ENCODE measurements at places on chromosomes 4 and X.

- no peak for ATAC-seq
Measured at GRCh38 chr4:5813882-5814255, 79.0 kb downstream of the CRMP1 start.

- no peak for ATAC-seq
Measured at GRCh38 chr4:83267830-83268475, 16.6 kb downstream of the COQ2 start.

DNA sequence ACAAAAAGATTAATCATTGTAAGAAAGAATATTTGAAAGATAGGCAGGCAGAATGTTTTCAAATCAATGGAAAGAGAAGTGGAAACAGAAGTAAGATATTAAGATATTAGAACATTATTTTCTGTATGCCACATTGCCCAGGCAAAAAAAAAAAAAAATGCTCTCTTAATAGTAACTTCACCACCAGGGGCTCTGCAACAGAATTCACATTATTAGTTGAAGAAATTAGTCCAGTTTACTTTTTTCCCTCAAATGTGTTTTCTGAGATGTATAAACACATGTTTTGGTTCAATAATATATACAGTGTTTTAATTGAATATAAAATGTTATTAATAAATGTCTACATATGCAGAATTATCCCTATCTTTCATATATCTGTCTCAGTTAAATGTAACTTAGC lies 78.0 kb upstream of the ADAD1 start:
- ATAC-seq = no peak

DNA sequence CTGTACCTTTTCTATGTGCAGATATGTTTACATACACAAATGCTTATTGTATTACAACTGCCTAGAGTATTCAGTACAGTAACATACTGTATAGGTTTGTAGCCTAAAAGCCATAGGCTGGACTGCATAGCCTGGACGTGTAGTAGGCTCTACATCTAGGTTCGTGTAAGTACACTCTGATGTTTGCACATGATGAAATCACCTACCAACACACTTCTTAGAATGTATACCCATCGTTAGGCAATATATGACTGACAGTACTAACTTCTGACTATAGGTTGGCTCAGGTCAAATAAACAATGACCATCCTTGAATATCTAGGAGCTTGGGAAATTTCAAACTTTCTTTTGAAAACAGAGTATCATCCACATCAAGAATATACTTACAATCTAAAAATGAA lies 139.0 kb downstream of the CORIN start:
- ATAC-seq = no peak

- ATAC-seq = no peak
Measured at GRCh38 chrX:19065535-19065934, 56.7 kb downstream of the ADGRG2 start.

GRCh38 chrX:153442463-153442862 lies 3.4 kb downstream of the TREX2 start:
- no peak for ATAC-seq

DNA sequence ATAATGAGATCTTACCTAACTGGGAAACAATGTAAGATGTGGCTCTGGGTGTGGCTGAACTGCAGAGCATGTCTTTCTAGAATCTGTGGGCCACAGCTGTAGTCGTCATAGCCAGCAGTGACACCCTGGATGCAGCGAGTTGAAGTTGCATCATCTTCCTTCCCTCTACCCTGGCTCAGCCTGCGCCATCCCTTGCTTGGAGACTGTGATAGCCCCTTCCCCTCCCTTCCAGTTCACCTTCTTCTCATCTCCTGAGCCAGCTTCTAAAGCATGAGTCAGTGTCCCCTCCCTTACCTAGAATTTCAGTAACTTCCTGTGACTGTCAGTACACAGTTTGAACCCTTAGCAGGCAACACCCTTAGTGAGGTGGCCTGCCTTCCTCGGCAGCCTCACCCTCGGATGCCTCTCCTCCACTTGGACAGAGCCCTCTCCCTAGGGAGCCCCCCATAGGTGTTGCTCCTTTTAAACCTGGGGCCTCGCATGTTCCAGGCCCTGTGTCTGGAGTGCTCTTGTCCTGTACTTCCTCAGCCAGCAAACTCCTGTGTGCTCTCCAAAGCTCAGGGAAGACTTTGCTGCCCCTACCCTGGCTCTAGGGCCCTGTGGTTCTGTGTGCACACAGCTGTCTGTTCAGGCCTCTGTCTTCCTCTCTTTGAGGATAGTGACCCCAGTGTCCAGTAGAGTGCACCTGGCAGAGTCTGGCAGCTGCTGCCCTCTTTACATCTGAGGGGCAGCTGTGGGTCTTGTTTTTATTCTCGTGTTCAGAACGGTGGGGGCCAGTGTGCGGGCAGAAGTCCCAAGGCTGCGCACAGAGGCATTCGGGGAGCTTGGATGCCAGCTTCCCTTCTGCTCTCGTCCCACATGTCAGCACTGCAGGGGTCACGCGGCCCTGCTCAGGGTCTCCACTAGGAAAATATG lies 43.7 kb upstream of the TADA2B start:
- no peak for ATAC-seq

DNA sequence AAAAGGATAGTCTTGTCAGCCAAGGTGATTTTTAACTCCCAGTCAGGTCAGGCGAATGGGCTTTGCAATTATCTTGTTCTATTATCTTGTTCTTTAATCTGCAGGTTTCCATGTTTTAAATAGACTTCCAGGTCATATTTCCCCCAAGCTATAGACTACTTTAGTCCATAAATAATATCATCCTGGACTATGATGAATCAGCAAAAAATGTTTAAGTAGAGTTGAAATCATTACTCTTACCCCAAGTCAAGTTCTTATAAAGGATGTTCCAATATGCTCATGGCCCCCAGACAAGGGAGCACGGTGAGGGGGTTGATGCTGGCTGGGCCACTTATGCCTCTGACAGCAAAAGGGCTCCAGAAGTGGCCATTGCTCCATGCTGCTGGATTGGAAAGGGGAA lies 75.1 kb downstream of the SLC2A9 start:
- ATAC-seq = no peak

DNA sequence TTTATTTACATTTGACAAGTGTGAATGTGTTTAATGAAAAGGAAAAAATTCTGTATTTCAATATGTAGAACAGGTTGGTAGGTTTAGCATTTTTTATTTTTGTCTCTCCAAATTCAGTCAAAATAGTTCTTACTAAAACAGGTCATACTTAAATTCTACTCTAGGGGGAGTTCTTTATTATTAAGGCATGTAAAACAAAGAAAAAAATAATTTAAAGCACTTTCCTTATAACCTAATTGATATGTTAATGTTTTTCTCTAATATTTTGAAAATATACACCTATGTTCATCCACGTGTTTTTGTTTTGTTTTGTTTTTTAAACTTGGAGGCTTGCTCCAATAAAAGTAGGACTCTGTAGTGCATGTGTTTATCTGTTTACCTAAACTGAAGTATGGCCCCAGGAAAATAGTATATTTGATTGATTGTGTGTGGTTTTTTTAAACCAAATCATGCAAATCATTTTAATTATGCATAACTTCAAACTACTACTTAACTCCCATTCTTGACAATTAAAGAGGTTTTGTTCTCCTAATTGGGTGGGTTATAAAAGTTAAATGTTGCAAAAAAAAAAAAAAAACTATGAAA lies 562.7 kb downstream of the RPA4 start:
- no peak for ATAC-seq

DNA sequence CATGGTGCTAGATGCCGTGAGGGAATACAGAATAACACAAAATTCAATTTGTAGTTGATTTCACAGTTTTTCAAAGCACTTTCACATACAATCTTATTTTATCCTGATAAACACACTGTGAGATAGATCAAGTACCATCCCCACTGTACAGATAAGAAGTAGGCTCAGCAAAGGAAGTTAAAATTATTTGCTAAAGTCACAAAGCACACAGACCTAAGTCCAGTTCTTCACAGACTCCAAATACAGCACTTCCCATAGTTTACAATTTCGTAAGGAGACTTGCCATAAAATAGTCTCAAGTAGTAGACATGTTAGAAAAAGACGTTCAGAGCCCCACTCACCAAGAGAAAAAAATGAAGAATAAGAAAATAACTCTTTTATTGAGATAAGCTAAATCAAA lies 7.8 kb upstream of the CUL4B start:
- ATAC-seq = no peak

GRCh38 chr4:182741054-182741453 lies 176.1 kb downstream of the DCTD start:
- no peak for ATAC-seq

DNA sequence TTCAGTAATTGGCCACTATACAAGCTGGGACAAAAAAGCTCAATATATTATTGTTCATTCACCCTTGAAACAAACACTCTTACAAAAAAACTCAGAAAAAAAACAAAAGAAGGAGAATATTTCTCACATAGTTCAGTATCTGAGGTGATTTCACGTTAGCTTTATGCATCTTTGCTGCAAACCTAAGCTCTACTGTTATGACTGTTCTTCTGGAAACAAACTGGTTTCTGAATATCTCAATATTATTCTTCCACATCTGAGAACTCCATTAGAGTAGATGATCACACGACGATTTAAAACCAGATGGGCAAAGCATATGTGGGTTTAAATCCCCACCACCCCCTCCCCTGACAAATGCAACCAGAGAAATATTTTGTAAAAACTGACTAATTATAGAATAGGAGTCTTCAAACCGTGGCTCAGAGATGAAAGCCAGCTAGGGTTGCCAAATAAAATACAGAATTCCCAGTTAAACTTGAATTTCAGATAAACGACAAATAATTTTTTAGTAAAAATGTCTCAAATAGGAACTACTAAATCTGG lies 182.0 kb upstream of the FAM241A start:
- no peak for ATAC-seq

DNA sequence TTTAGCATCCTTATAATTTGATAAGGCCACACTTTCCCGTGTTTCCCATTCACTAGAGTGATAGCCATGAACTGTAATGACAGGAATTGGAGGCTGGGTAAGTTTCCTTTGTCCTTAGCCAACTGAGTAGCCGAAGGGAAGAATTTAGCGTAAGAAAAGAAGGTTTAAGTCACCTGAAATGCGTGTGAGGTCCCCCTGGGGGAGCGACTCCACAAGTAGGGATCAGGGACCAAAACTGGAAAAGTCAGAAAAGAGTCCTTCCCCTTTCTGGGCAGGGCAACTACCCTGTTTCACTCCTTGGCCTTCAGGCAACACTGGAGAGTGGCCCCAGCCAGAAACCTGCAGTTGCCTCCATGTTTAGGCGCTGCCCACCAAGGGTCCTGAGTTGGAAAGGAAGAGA lies 81.6 kb upstream of the MED14 start:
- ATAC-seq = no peak

Measured in SK-N-SH treated with all-trans-retinoic acid at 6 μM for 48 hours (cell line).